ENCODE measurements at places on chromosomes 2 and 18. TPM values are rescaled to one million over a fixed set of nuclear protein-coding genes. Genes with fewer than 3 reads are reported as not detected.

Gene GREB1
- polyA plus RNA-seq, result 1.8 TPM

Gene CD8B
- polyA plus RNA-seq, result not detected

- H3K36me3 ChIP-seq, result peaks cover 9% of the 10 kb centered on the region
- no peaks in the 10 kb centered on the region for H3K4me1 ChIP-seq
- no peak for DNase-seq
- H3K27me3 ChIP-seq, result no peaks in the 10 kb centered on the region
- no peak overlapping the region for H3K27ac ChIP-seq
These were observed 66.0 kb downstream of the BOLA3 start for GRCh38 chr2:74081763-74082110.

DNA sequence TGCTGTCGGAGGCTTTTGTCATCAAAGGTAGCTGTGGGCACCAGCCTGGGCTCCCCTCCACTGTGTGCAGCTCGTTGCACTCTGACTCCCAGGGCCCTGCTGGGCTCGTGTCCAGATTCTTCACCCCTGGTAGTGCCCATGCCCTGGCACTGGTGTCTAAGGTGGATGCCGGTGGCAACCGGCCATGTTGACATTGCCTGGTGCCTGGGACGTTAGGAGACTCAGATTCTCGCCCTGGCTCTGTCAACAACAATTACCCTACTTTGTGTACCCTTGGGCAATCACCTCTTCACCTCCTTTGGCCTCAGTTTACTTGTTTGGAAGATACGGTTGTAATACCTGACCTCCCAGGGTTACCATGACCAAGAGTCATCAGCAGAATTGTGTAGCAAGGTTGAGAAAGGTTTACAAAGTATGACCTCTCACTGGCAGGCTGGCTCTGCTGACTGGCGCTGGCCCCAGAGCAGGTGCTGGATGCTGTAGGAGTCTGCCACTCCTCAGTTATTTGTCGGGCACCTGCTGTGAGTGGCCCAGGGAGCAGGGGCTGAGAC lies 41.5 kb upstream of the MCFD2 start:
- no peaks in the 10 kb centered on the region for H3K27me3 ChIP-seq
- no peak for DNase-seq
- H3K27ac ChIP-seq, result no peak overlapping the region
- H3K36me3 ChIP-seq, result no peaks in the 10 kb centered on the region
- no peaks in the 10 kb centered on the region for H3K4me1 ChIP-seq

Measured in kidney (tissue), 22 donors.